Thymus (tissue), 14 donors: ENCODE measurements at places on chromosomes 13 and 19. TPM values are rescaled to one million over a fixed set of nuclear protein-coding genes. Genes with fewer than 3 reads are reported as not detected.

The C1QTNF9B gene
- 0.34 TPM for polyA plus RNA-seq

The KCTD15 gene
- 6.2 TPM for polyA plus RNA-seq

The APOC1 gene
- polyA plus RNA-seq = 249 TPM

The CYP2F1 gene
- polyA plus RNA-seq = 0.07 TPM

The HSH2D gene
- polyA plus RNA-seq = 40.4 TPM

The CYSLTR2 gene
- polyA plus RNA-seq = 2.2 TPM

The PRTN3 gene
- 15.4 TPM for polyA plus RNA-seq

The PNMA8B gene
- 4.4 TPM for polyA plus RNA-seq

The DCAF15 gene
- polyA plus RNA-seq = 95.4 TPM

The ZNF112 gene
- 1.3 TPM for polyA plus RNA-seq

The ALOX5AP gene
- polyA plus RNA-seq = 36.9 TPM

The FIZ1 gene
- 11.9 TPM for polyA plus RNA-seq

The ACP5 gene
- 48.2 TPM for polyA plus RNA-seq

The CLEC4G gene
- 3.2 TPM for polyA plus RNA-seq

The KMT2B gene
- polyA plus RNA-seq = 39.0 TPM

The ZNF98 gene
- 0.07 TPM for polyA plus RNA-seq

The BRME1 gene
- polyA plus RNA-seq = 2.0 TPM

The CACNG6 gene
- polyA plus RNA-seq = 0.05 TPM

The PRRG2 gene
- 5.5 TPM for polyA plus RNA-seq

The PTH2 gene
- not detected for polyA plus RNA-seq

The TUBB4A gene
- 1.1 TPM for polyA plus RNA-seq
